Activated CD4-positive, alpha-beta T cell treated with anti-CD3 and anti-CD28 coated beads, Interleukin-2, amount 10 ng/mL, durations not matched to agents 24 days and 14 days (primary cell): ENCODE measurements at places on chromosomes 5 and 9. TPM values are rescaled to one million over a fixed set of nuclear protein-coding genes. Genes with fewer than 3 reads are reported as not detected.

Gene MARCHF6
- total RNA-seq, result 106 and 113 TPM in 2 replicates

DNA sequence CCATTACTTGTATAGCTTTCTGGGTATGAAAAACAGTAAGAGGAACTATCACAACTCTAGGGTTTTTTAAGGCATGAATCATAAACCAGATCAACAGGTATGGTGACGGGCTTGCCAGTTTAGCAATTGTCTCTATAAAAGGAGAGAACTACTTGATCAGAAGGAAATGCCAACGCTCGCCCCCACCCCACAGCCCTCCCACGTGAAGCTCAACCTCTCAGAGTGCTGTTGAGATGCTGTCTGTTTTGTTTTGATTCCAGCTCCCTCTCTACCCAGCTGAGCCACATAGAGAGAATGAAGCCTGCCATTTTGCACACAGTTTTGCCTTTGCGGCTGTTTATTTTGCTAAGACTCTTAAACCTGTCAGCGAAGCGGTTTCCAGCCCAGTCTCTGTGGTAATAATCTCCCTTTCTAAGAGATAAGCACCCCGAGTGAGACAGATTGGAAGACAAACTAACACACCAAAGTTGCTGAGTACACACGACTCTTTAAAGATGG, 257.9 kb upstream of the ANKRD55 start:
- peak; percentile 69 for DNase-seq

DNA sequence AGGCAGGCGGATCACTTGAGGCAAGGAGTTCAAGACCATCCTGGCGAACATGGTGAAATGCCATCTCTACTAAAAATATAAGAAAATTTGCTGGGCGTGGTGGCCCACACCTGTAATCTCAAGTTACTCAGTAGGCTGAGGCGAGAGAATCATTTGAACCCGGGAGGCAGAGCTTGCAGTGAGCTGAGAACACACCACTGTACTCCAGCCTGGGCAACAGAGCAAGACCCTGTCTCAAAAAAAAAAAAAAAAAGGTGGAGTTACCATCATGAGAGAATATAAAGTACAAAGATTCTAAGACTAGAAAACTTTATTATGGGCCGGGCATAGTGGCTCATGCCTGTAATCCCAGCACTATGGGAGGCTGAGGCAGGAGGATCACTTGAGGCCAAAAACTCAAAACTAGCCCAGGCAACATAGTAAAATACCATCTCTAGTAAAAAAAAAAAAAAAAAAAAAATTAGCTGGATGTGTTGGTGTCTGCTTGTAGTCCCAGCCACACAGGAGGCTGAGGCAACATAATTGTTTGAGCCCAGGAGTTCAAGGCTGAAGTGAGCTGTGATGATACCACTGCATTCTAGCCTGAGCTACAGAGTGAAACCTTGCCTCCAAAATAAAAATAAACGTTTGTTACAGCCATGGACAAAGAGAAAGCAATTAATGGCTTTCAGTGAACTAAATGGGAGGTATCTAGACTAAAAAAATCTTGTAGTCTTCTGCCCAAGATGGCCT, 12.9 kb downstream of the ANXA2R start:
- DNase-seq, result no peak

DNA sequence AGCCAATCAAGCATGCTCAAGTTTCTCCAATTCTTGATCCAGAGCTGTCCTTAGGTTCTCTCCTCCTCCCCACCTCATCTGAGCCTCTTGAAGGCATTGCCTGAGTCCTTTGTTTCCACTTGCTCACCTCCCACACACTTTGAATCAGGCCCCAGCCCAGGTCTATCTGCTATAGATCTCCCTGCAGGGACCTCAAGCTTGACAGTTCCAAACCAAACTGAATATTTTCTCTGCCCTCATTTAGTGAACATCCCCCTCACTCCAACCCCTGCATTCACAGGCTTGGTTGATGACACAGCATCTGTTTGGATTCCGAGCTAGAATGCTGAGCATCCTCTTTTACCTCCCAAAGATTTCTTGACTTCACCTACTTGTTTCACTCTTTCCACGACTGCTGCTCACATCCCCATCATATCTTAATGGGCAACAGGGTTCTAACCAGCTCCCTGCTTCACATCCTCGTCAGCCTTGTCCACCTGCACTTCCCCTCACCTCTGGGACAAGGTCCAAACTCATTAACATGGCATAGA, 474.5 kb downstream of the ZSWIM6 start:
- no peak for DNase-seq

GRCh38 chr5:108531367-108532128, 149.7 kb upstream of the FBXL17 start:
- no peak for DNase-seq

- peak; percentile 83 for DNase-seq
Observed at GRCh38 chr9:125189011-125189360, 617 bp downstream of the PPP6C start.

Gene ARID3C
- 0.14 TPM in 1 of 2 replicates, not detected in the other for total RNA-seq

Gene ADGRD2
- not detected in 2 replicates for total RNA-seq

- no peak for DNase-seq
Observed at GRCh38 chr5:158487156-158487555, 612.6 kb downstream of the EBF1 start.

GRCh38 chr5:140178086-140178410, 3.1 kb downstream of the CYSTM1 start:
- no peak for DNase-seq

Gene CD14
- 0.31 and 0.35 TPM in 2 replicates for total RNA-seq

GRCh38 chr9:76313771-76314170, 80.5 kb downstream of the RFK start:
- no peak for DNase-seq

- DNase-seq, result no peak
Observed at GRCh38 chr9:14677396-14677795, 15.8 kb downstream of the ZDHHC21 start.

Gene CCNO
- 0.26 TPM in 1 of 2 replicates, not detected in the other for total RNA-seq

DNA sequence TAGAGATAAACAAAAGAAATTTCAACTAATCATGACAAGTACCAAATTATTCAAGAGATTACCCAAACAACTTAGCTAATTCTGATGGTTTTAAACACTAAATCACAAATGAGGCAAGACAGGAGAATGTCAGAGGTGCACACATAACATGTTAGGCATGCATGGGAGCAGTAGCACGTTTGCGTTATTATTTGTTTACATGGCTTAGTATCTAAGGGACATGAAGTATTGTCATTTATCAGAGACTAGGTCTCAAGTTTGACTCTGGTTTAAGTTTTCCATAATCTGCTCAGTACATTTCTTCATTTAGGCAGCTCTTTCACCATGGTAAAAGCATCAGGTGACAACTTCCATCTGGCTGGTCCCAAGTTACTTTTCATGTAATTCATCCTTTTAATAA, 244.1 kb upstream of the TNC start:
- no peak for DNase-seq

Gene PRR16
- not detected in 2 replicates for total RNA-seq

Gene PCDHA10
- total RNA-seq, result not detected in 2 replicates
